ENCODE measurements at places on chromosomes 4 and X.

DNA sequence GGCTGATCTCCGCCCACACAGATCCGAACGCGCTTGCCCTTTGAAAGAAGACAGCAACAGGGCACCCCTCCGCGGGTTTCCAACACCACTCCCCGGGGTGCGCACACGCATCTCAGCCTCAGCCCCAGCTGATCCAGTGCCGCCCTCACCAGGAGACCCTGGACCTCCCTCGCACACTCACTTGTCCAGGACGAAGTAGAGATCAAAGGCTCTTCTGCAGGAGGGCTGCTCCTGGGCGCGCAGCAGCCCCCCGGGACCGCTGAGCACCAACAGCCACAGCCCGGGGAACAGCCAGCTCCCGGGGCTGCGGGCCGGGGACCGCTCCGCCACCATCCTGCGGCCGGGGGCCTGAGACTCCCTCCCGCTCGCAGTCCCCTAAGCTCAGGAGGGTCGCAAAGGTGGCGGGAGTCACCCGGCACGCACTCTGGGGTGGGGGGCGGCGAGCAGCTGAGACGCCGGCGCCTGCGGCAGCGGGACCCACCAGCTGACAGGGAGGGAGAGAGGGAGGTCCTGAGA, 743 bp downstream of the ANTXR2 start:
- peak; percentile 47 for DNase-seq

DNA sequence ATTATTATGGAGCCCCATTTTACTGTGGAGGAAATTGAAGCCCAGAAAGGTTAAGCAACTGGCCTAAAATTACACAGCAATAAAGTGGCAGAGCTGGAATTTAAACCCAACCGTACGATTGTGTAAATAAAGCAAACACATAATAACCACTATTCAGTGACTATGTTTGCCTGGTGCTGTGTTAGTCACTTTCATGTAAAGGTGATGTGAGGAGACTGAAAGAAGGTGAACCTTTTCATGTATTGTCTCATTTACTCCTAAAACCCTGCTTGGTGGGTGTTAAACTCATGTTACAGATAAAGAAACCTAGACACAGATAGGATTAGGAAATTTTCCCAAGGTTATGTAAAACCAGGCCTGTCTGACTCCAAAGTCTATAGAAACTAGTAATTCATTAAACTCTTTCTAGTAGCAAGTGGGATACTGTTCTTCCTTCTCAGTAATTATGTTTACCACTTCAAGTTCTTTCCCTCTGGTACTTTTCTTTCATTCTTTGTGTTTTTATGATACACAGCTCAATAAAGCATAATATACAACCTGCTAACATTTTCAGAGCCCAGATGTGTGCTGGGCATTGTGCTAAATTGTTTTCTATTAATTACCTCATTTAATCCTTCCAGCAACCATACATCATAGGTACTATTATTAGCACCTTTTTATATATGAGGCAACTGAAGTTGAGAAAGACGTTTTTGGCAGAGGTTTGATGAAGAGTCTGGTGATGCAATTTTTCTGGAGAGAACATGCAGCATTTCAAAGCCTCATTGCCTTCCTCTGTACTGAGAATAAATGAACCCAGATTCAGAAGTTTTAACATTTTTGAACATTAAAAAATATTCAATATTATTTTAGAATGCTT, 202.7 kb downstream of the SPRY1 start:
- no peak for DNase-seq

- no peak for DNase-seq
These were observed 980 bp upstream of the FHDC1 start for GRCh38 chr4:152935143-152935542.

GRCh38 chr4:105147016-105147552, 408 bp downstream of the TET2 start:
- DNase-seq: no peak

GRCh38 chr4:186693894-186694293, 29.8 kb downstream of the FAT1 start:
- no peak for DNase-seq

- DNase-seq: no peak
These were observed 67.3 kb downstream of the ADRA2C start for GRCh38 chr4:3833326-3833989.

DNA sequence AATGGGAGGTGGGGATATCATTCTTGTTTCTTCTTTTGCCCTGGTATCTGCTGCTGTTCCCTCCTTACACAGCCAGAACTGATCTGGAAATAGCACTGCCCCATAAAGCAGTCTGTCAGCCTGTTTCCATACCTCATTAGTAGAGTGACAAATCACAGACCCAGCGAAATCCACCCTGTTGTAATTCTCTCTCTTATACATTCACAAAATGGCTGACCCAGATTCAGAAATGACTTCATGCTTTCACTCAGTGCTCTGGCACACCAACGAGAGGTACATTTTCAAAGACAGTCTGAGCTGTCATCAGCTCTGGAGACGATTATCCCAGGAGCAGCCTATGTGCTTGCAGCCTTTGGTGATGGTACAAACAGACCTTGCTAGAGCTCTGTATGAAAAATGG, 164.6 kb downstream of the AFF2 start:
- no peak for DNase-seq

DNA sequence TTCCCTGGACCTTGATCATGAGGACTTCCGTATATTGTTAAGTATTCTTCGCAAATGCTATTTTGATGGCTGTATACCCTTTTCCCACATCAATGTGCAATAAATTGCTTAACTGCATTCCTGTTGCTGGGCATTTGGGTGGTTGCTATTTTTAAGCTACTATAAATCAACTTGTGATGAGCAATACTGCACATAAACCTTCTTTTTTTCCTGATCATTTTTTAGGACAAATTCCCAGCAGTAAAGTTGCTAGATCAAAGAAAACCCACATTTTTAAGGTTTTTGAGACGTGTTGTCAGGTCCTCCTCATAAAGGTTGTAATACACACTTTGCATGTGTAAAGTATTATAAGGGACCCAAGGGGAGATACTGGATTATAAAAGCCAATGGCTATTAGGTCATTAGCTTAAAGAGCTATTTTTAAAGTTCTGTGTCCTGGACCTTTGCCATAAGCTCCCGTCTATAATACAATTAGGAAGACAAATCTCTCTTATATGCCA, 35.6 kb downstream of the LIMCH1 start:
- DNase-seq: no peak

DNA sequence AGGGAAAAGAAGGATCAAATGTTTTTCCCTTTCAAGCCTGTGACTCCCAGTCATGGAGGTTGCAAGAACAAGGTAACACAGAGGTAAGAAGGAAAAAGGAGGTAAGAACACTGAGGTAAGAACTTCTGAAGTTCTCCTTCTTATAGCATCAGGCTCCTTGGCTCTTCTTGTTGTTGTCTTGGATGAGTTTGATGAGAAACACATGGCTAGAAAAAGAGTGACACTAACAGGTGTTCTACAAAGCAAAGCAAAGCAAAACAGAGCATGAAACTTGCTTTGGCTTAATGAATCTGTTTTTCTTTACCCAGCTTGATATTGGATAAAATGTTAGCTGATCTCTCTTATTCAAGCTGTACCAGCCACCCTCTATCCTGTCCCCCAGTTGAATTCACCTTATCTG, 231.2 kb upstream of the F9 start:
- DNase-seq: no peak

DNA sequence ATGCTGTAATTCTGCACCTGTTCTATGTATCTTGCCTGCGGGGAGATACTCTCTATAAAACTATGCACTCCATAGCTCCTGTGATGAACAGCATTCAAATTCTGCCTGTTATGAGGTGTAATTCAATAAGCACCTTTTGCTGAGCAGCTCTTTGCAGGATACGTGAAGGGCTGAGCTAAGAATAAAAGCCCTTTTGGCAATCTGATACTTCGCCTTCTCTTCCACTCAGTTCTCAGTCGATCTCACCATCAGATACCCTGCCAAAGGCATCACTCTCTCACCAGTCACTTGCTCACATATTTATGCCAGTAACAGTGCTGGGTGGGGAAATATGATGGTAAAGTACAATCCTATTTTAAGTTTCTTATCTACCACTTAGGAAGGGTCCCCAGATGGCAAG, 67.2 kb downstream of the RPS3A start:
- DNase-seq: no peak

- peak; percentile 14 for DNase-seq
These were observed 1.7 kb downstream of the FRAS1 start for GRCh38 chr4:78058591-78059523.

GRCh38 chr4:169286562-169287301, 16.0 kb upstream of the SH3RF1 start:
- DNase-seq: no peak

- peak; percentile 75 for DNase-seq
These were observed 10.1 kb upstream of the SASH3 start for GRCh38 chrX:129769467-129770154.

- DNase-seq: no peak
These were observed 361.1 kb upstream of the BOD1L1 start for GRCh38 chr4:13988353-13989305.

DNA sequence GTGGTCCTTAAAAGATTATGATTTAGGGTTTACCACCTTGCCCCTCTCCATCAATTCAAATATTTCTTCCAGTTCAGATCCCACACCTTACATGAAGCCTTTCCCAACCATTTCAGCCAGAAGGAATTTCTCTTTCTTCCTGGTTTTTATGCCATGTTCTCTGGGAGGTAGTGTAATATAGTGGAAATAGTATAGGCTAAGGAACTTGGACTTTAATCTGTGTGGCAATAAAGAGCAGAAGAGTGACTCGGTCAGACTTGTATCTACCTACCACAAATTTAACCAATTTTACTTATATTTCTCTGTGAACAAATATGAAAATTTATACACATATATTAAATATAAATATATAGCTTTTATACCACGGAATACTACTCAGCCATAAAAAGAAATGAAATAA, 18.4 kb upstream of the CISD2 start:
- no peak for DNase-seq

GRCh38 chr4:89298155-89298554, 9.4 kb downstream of the GPRIN3 start:
- DNase-seq: no peak

- no peak for DNase-seq
These were observed 15.0 kb upstream of the UNC5C start for GRCh38 chr4:95563638-95564337.

DNA sequence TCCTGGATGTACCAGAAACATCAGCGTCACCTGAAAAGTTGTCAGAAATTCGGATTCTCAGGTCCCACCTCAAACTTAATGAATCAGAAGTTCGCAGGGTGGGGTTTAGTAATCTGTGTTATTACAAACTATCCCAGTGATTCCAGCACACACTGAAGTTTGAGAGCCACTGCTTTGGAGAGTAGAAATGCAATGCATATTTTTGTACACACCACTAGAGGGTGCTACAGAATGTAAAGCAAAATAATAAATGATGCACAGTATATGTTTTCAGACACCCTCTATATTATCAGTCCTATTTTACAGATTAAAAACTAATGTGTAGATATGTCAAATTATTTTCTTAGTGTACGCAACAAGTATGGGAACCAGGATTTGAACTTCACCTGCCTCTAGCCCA, 2.4 kb upstream of the MORF4L2 start:
- peak; percentile 14 for DNase-seq

GRCh38 chr4:186473933-186474332, 81.4 kb downstream of the MTNR1A start:
- DNase-seq: no peak

- DNase-seq: no peak
These were observed 598.1 kb upstream of the ACTRT1 start for GRCh38 chrX:128650326-128650725.

- DNase-seq: no peak
These were observed 659.2 kb upstream of the PITX2 start for GRCh38 chr4:111282035-111282434.

DNA sequence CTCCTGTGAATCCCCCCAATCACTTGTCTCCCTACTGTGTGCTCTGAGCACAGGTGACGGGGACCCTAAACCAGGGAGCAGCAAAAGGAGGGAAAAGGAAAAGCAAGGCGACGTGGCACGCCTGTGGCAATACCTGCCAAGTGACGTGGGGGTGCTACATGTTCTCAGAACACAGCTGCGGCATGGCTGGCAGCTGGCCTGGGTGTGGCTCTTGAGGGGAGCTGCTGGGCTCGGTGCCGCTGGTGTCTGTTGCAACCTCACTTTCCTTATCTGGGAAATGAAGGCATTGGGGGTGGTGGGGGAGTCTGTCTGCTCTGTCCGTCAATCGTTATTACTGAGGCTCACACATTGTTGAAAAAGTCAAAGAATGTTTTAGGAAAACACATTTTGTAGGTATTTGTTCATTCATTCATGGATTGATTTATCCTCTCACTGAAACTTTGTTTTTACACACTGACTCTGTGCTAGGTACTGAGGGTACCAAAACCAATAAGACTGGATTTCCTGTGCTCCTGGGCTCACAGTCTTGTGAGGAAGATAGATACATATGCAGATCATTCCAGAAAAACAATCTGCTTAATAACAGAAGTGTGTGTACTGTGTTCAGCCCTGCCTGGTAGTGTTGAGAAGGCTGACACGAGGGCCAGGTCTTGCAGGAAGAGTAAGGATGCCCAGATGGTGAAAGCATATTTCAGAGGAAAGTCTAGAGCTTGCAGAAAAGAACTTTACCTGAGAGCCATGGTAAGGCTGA, 217.6 kb downstream of the PTTG2 start:
- DNase-seq: no peak
